ENCODE measurements at places on chromosomes 7 and 10.

DNA sequence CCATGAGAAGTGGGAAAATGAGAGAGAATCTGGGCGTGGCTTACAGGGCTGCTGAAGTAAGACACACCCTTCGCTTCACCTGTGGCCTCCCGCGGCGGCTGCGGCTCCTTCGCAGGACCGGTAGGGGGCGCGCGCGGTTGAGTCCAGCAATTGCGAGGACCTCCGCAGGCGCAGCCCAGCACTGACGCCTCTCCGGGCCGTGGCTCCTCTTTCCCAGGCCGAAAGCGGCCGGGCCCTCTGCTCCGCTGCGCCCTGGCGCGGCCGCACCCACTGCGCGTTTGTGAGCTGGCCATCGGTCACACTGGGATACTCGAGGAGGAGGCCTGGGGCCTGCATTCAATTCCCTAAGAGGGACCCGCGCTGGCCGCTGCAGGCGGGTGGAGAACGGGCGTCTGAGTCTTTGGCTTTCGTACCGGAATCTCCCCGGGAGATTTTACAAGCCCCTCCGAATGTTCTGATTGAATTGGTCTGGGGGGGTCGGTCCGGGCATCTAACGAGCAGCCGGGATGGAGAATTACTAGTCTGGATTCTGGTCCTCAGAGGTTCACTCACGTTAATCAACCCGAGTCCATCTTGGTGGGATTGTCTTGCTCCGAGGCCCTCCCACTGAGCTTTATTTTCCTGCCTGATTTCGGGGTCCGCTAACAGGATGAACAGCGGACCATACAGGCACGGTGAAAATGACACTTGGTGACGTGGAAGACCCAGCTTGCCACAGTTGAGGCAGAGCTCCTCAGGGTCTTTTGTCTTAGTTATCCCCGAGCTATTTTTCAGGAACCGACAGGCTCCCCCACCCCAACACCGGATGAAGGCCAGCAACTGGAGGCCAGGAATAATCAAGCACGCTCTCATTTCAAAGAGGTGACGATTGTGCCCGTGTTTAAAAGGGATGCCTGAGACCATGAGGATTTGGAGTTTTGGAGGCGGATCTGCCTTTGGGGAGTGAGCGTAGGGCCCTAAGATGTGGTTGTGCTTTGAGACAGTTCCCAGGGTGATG is at the start of gene LRRD1:
TSS of gene LRRD1 (minus strand) at position 215 of the 997 bp plus-strand sequence. CDS start 13,940 bp downstream, outside the sequence.
- DNase-seq, result peak; percentile 96

- no peak for DNase-seq
These were observed 5.4 kb downstream of the PRKCQ start for GRCh38 chr10:6574664-6575176.

DNA sequence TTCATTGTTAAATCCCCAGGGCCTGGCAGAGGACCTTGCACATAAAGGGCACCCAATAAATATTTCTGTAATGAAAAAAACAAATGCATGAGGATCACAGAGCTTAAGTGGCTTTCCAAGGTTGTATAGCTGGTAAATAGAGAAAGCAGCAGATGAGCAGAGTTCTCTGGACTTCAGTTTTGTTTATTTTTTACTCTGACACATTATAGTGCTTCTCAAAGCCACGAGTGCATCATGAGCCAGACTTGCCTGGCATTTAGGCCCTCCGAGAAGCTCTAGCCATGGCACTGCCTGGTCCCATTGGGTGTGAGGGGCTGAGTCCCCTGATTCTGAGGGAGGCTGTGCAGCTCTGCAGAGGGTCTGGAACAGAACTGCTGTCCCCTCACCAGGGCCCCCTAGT is 87.2 kb upstream of the ZNF32 start:
- DNase-seq, result no peak

DNA sequence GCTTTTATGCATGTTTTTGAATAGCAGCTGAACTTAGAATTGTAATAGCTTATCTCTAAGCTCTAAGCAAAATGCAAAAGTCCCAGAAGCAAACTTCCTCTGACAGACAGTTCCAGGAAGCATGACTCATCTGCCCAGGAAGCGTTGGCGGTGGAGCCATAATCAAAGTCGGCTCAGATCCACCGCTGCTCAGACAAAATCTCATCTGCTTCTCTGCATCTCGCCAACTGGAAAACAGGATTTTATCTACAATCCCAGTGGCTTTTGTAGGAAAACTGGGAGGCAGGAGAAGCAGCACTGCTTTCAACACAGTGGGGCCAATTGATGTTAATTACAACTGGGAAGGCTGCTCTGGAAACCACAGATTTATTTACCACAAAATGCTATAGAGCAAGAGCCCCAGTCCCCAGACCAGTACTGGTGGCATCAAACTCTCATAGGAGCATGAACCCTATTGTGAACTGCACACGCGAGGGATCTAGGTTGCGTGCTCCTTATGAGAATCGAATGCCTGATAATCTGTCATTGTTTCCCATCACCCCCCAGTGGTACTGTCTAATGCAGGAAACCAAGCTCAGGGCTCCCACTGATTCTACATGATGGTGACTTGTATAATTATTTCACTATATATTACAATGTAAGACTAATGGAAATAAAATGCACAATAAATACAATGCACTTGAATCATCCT is 99.9 kb downstream of the CUBN start:
- DNase-seq, result peak; percentile 78

DNA sequence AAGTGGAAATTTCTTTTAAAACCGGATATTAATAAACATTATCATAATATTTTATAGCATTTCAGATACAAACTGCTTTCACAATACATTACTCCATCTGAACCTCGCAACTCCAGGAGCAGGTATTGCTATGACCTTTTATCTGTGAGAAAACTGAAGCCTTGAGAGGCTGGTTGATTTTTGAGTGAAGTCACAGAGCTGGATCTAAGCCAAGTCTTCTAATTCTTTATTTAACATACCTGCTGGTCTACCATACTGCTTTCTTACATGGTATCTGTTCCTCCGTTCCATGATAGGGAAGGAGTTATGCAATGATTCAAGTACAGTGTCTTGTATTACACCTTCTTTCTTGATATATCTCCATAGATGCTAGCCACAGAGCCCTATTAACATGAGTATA is 37.4 kb upstream of the ITGB8 start:
- no peak for DNase-seq
